A549 treated with CpdA at 1 μM for 4 hours (cell line): ENCODE measurements at places on chromosomes 4 and X. TPM values are rescaled to one million over a fixed set of nuclear protein-coding genes. Genes with fewer than 3 reads are reported as not detected.

The PARM1 gene
- total RNA-seq: 0.48 to 0.77 TPM (median 0.64 TPM) in 5 replicates

The PRDM8 gene
- total RNA-seq: 0.22 to 0.60 TPM (median 0.33 TPM) in 5 replicates

The F8A3 gene
- total RNA-seq: 0.20 to 1.4 TPM (median 1.0 TPM) in 5 replicates

The TMEM175 gene
- 8.6 to 10.6 TPM (median 8.8 TPM) in 5 replicates for total RNA-seq

The SMIM43 gene
- 0.32 to 0.75 TPM (median 0.40 TPM) in 5 replicates for total RNA-seq

The DCX gene
- not detected in 5 replicates for total RNA-seq

The CTAG1A gene
- total RNA-seq: 0.18 TPM in 1 of 5 replicates, not detected in the others

The MAGEA9B gene
- not detected in 5 replicates for total RNA-seq

The CNGA1 gene
- total RNA-seq: 0.10 to 0.17 TPM in 2 of 5 replicates, not detected in the others

The DCAF8L2 gene
- not detected in 5 replicates for total RNA-seq

The GLRA2 gene
- total RNA-seq: not detected in 5 replicates

The SHISA3 gene
- total RNA-seq: not detected in 5 replicates

The ATOH1 gene
- total RNA-seq: not detected in 5 replicates

The BTC gene
- 1.2 to 1.6 TPM (median 1.4 TPM) in 5 replicates for total RNA-seq

The ANOS1 gene
- 0.05 to 0.09 TPM (median 0.06 TPM) in 3 of 5 replicates, not detected in the others for total RNA-seq

The AMBN gene
- not detected in 5 replicates for total RNA-seq

The SMIM10L2A gene
- total RNA-seq: 0.10 to 0.30 TPM (median 0.17 TPM) in 5 replicates

The WDR17 gene
- 1.2 to 3.3 TPM (median 1.8 TPM) in 5 replicates for total RNA-seq

The ESX1 gene
- total RNA-seq: 0.09 TPM in 1 of 5 replicates, not detected in the others
